ENCODE measurements at places on chromosomes 7 and 10.

GRCh38 chr10:10956681-10957542 is 60.8 kb upstream of the CELF2 start:
- DNase-seq: no peak

- no peak for DNase-seq
Observed at GRCh38 chr10:31058795-31059703, 27.4 kb upstream of the ZNF438 start.

DNA sequence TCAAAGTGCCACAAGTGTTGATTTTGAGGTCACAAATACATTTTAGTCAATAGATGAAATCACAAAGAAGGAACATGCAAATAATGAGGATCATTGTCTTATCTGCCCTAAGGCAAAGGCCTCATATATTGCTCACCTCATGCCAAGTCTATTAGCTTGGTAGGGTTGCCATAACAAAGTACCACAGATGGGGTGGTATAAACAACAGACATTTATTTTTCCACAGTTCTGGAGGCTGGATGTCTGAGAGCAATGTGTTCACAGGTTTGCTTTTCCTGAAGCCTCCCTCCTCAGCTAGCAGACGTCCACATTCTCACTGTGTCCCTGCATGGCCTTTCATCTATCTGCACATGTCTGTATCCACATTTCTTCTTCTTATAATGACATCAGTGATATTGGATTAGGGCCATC is 59.6 kb downstream of the RELN start:
- no peak for DNase-seq

GRCh38 chr7:36984041-36984521 is 259.8 kb upstream of the AOAH start:
- no peak for DNase-seq

- peak; percentile 44 for DNase-seq
Observed at GRCh38 chr10:121710207-121710606, 112.0 kb upstream of the FGFR2 start.

- DNase-seq: no peak
Observed at GRCh38 chr7:25253714-25254113, 25.4 kb upstream of the NPVF start.

- DNase-seq: no peak
Observed at GRCh38 chr10:194281-194680, 59.0 kb downstream of the ZMYND11 start.

GRCh38 chr10:71737001-71737833 is 17.6 kb upstream of the C10orf105 start:
- DNase-seq: no peak

GRCh38 chr7:12052211-12052610 is 158.9 kb upstream of the TMEM106B start:
- peak; percentile 40 for DNase-seq

DNA sequence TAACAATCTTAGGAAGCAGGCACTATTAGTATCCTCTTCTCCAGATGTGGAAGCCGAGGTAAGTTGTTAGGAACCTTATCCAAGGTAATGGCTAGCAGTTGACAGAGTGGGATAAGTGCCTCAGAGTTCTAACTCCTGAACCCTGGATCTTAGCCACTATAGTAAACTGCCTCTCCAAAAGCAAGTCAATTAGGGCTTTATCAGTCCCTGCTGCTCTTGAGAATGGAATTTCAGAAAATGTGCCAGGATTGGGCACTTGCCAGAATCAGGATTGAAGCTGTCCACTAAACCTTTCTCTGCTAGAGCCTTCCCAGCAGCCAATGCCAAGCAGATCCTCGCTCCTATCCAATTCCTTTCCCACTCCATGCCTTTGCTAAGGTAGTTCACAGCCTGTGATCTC is 777.5 kb upstream of the POM121L12 start:
- DNase-seq: no peak

DNA sequence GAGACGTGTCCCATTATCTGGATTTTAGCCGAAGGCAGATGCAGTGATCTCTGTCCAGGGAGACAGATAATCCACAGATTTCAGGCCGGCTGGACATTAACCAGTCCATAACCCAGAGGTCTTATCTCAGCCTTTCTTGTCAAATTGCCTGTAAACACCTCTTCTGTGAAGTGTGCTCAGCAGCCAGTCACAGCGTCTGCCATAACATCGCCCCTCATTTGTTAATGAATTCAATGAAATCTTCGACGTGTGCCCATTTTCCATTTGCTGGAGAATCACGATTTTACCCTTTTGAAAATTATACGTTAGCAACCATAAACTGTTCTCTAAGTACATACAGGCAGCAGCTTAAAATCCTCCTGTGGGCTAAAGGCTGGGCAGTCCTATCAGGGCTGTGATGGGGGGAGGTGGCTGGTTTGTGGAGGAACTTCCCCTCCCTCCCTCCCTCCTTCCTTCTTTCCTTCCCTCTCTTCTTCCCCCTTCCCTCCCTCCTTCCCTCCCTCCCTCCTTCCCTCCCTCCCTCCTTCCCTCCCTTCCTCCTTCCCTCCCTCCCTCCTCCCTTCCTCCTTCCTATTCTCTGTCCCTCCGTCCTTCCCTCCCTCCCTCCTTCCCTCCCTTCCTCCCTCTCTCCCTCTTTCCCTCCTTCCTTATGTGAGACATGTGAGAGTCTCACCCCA is 26.6 kb upstream of the FAM20C start:
- DNase-seq: no peak

DNA sequence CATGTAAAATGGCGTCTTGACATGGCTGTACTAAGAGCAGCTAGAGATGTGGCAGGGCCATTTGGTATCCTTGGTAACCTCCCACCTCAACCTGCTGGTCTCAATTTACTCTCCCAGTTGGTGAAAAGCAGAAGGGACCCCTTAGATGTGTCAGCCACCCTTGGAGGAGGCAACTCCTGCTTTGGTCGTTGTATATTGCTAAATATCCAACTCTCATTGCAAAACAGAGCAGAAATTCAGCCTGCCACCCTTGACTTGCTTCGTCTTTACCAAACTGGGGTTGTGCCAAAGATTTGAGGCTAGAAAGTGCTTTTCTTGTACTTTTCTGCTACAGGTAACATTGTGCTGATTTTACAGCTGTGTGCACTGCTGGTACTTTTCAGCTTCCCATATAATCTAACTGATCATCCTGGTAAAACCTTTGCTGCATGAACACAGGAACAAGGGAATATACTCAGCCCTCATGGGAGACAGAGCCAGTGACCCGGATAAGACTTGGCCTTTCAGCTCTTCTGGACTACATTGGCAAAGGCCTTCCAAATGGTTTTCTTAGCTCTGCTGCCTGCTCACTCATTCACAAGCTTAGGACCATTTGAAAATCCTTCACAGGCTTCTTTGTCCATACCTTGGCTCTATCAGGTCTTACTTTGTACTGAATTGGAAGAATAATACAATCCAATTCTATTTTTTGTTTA is 2.2 kb upstream of the VSTM4 start:
- no peak for DNase-seq

DNA sequence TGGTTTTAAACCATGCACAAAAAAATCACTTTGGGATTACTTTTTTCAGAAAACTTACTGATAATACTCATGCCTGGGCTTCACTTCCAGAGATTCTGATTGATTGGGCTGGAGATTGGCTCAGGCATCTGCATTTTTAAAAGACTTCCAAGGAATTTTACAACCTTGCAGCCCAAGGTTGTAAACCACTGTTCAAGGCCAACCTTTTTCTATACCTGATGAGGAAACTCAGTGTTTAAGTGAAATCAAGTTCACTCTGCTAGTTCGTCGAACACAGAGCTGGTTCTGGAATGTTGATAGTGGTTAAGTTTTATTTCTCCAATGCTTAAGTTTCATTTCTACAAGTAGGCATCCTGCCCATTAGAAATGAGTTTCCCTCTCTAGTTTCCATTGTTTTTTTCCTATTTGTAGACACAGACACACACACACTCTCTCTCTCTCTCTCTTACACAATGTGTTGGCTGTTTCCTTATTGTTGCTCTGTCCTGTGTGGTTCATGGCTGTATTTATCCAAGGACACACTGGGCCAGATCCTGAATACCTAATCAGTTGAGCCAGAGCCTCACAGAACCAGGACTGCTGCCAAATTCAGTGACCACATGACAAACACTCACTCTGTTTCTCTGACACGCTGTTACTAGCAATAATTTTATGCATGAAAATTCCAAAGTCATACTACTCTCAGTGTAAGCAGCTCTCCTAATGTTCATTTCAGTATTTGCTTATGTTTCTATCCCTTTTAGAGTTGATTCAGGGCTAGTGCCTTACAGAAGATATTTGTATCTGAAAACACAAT is 3.7 kb upstream of the IFIT1B start:
- DNase-seq: peak; percentile 96

GRCh38 chr10:15348579-15348978 is 22.5 kb downstream of the FAM171A1 start:
- DNase-seq: peak; percentile 42

DNA sequence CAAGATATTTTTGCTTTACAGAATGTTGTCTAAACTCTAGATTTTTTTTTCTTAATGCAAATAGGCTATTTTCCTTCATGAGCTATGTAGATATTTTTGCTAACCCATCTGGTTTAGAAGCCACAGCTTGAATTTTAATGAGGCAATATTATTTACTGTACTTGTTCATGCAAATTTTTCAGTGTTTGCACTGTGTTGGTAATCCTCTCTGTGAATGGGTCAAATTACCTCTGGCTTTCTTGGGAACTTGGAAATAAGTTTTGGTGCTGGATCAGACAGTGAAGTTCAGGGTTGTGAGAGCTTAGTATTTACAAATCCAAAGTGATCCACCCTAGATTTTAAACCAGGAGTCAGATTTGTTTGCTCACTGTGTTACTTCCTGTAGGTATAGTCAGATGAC is 686.9 kb downstream of the NXPH1 start:
- DNase-seq: no peak

GRCh38 chr10:31728698-31729224 is 199.9 kb downstream of the ARHGAP12 start:
- no peak for DNase-seq
